ENCODE measurements at places on chromosomes 3 and 15.

- DNase-seq, result peak; percentile 4
Measured at GRCh38 chr15:89898614-89899294, 5.0 kb upstream of the AP3S2 start.

GRCh38 chr3:133996251-133996661 lies 33.5 kb downstream of the SLCO2A1 start:
- no peak for DNase-seq

DNA sequence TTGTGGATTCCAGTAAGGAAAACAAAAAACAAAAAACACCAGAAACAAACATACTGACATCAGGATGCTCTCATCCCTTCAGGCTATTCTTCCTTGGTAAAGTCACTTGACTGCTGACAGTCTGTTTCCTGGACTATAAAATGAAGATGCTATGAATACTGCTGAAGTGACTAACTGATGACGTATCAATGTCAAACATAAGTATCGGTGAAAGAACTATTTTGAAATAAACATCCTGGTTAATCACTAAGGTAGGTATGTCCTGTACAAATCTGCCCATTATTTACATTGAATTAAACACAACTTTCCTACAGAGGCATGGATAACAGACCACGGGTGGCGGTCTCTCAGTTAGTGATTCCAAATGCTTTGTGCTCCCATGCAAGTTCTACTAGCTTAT lies 45.9 kb downstream of the CHAC1 start:
- DNase-seq, result no peak

DNA sequence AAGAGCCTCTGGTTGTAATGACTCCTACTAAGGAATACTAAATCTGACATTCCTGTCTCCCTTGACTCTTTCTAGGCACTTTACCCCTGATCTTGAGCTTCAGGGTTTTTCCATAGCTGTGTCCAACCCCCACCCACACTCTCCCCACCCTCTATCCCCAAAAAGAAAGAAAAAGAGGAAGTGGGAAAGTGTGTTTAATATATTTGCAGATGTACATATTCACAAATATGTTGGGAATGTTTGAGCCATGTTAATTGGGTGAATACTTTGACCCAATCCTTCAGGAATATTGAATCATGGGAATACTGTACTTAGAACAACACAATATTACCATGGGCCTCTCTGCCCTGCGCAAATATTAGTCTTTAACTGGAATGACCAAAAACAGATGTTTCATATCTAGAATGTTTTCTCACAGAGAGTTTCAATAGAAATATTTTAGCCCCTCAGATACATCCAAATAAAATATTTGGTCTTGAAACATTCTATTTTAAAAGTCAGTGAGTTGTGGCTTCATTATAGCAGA lies 19.8 kb upstream of the PFN2 start:
- DNase-seq, result no peak

DNA sequence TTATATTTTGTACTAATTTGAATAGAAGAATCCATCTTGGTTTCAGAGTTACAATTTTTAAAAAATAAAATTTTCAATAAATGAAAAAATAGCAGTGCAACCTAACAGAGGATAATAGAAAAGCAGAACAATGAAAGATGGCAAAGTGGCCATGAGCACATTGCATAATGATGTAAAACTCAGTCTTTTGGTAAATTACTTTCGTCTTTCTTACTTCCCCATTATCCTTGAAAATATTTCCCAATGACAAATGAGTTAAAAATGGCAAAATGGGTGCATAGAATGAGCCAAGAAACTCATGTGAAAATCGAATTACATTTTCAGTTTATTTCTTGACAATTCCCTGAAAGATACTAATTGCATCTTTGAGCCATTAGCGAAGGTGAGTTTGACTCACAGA lies 236.4 kb downstream of the CDIN1 start:
- DNase-seq, result no peak

- no peak for DNase-seq
Measured at GRCh38 chr3:28951772-28952556, 328.9 kb upstream of the RBMS3 start.

- no peak for DNase-seq
Measured at GRCh38 chr3:65974509-65974908, 64.2 kb downstream of the MAGI1 start.

DNA sequence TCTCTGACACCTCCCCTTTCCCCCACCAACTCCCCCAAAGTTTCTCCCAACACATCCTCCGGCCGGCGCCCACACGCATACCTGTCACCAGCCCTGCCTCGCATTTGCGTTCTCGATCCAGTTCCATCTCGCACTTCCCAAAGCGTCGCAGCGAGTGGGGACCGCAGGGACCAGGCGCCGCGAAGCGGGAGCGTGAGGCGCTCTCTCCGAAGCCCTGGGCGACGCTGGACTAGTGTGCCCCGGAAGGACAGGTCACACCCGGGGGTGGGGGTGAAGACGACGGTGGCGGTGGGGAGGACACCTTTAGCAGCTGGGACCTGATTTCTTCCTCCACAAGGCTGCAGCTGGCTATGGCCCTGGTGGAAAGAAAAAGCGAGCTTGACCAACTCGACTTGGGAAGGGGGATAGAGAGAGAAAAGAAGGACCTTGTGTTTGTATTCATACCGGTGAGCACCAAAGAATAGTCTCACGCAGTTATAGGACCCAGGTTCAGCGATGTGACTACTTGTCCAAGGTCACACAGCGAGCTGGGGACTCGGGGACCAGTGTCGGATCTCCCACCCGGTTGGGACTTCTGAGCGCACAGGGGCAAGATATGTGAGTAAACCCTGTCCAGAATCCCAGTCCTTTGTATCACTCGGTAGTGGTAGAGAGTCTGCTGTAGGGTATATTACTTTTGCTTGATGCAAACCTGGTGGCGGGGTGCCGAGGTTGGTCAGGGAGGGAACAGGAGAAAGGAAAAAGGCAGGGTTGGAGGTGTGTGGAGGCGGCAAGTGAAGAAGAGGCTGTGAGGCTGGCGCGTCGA lies 607 bp upstream of the GHSR start:
- DNase-seq, result no peak

- DNase-seq, result no peak
Measured at GRCh38 chr3:52986938-52987337, 58.9 kb downstream of the SFMBT1 start.

DNA sequence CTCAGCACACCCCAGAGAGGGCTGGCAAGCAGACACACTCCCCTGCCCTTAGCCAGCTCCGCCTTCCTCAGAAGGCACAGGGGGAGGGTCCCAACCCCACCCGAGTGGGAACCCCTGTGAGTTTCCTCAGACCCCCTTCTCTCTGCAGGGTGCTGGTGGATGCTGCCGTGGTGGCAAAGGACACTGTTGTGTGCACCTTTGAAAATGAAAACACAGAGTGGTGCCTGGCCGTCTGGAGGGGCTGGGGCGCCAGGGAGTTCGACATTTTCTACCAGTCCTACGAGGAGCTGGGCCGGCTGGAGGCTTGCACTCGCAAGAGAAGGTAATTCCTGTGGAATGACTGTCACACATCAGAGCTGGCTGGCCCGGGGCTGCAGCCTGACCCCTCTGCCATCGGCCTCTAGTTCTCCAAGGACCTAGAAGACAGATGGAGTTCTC lies 149.4 kb downstream of the LRRK1 start:
- no peak for DNase-seq

DNA sequence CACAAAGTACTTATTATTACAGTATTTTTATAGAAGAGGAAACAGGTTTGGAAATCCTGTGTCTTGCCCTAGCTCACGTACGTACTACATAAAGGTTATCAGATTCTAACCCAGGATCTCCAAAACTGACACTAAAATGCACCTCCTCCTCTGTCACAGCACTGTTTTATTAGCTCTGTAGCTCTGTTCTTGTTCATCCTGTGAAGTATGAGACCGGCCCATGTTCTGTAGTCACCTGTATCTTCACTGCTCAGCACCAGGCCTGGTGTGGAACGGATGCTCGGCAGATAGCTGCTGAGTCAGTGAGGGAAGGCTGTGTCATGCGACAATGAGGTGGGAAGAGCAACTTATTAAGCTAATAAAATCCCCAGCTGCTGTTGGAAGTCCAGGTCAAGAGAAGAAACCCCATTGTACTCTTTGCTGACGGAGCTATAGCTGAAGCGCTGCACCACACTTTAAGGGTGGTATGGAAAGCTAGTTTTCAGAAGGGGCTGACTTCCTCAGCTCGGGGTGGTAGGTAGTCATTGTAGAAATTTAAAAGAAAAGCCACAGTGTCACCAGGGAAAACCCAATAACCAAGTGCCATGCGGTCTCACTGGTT lies 22.8 kb downstream of the BCL2A1 start:
- no peak for DNase-seq

- no peak for DNase-seq
Measured at GRCh38 chr15:70475921-70476320, 287.4 kb downstream of the UACA start.

GRCh38 chr3:160707187-160707794 lies 30.3 kb downstream of the ARL14 start:
- DNase-seq, result no peak

GRCh38 chr3:100637197-100637631 lies 27.8 kb downstream of the ADGRG7 start:
- peak; percentile 68 for DNase-seq

- DNase-seq, result no peak
Measured at GRCh38 chr3:159102001-159102400, 300.1 kb downstream of the MFSD1 start.

- DNase-seq, result no peak
Measured at GRCh38 chr3:145134738-145135137, 1026.2 kb downstream of the PLOD2 start.

- no peak for DNase-seq
Measured at GRCh38 chr3:120726791-120727190, 15.5 kb downstream of the RABL3 start.

DNA sequence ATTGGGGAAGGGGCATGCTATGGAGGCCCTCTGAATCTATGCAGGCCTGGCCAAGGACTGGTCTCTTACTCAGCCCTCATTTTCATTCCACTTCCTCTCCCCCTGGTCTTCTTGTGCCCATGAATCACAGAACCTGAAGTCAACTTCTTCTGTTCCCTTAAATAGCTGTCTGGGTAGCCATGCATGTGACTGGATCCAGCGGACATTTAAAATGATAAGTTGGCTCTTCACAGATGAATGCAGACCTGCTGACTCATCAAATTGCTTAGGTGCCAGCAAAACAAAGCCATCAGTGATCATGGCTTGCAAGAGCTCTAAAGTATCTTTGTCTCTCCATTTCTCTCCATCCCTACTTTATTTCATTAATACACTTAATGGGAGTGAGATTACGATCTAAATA lies 90.1 kb upstream of the CADPS start:
- no peak for DNase-seq

GRCh38 chr15:77944002-77944867 lies 133.3 kb downstream of the TBC1D2B start:
- DNase-seq, result peak; percentile 59

DNA sequence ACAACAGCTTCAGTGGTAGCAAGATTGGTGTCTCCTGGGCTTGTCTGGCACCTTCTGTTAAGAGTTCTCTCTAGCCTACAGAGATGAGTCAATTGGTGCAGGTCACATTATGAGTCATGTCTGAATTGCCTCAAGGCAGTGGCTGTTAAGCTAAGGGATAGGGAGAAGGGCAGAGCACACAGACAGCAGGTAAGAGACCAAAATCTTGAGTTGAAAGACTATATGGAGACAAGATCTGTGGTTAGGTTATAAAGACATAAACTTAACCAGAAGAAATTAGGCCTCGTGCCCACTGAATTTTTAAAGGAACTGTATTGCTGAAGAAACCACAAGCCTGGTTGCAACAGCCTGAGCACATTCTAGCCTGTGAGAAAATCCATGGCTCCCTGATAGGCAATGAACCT lies 19.2 kb upstream of the KPNA1 start:
- no peak for DNase-seq

DNA sequence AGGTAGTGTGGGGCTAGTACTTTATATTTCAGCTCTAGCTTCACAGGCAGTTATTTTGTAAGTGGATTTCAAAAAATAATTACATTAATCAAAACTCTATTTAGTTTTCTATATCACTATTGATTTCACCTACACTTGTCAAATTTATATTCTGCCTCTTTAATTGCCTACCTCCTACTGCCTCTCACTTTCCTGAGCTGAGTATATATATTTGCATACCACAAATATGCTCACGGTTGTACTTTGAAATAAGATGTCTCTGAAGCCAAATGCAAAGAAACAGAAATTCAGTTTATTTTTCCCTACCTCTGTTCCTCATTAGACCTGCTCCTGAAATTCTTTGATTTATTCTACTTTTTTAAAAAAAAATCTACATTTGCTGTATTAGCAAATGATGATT lies 309.3 kb upstream of the TGFBR2 start:
- no peak for DNase-seq

- no peak for DNase-seq
Measured at GRCh38 chr3:189845069-189845468, 213.9 kb downstream of the TP63 start.

GRCh38 chr3:67875338-67875737 lies 220.9 kb upstream of the SUCLG2 start:
- no peak for DNase-seq

GRCh38 chr15:70470556-70471191 lies 292.7 kb downstream of the UACA start:
- no peak for DNase-seq

DNA sequence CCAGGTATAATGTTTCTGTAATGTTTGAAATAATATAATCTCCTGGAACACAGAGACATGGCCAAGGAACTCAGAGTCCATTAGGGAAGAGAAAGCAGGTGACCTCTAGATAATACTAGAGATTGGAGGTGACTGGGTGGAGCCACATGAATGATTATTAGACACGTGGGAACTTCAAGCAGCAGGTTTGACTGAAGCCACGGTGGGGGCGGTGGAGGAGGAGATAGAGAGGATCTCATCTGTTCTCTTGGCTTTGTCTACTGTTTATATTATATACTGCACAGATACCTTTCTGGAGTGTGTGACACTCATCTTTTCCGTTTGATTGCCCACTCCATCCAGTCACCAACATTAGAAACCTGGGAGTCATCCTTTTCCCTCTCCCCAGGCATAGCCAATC lies 33.7 kb downstream of the KIF7 start:
- no peak for DNase-seq

DNA sequence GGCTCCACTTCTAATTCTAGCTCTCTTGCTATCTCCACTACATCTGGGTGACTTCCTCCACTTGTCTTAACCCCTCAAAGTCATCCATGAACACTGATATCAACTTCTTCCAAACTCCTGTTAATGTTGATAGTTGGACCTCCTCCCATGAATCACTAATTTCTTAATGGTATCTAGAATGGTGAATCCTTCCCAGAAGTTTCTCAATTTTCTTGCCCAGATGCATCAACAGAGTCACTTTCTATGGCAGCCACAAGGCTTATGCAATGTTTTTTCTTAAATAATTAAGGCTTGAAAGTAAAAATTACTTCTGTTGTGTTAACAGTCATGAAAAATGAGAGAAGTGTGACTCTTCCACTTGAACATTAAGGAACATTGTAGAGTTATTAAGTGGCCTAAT lies 164.3 kb downstream of the PCCB start:
- no peak for DNase-seq

- DNase-seq, result no peak
Measured at GRCh38 chr3:160837394-160837980, 81.5 kb downstream of the PPM1L start.

- peak; percentile 53 for DNase-seq
Measured at GRCh38 chr3:10370429-10370828, 49.5 kb upstream of the SEC13 start.

- no peak for DNase-seq
Measured at GRCh38 chr3:67567893-67568292, 86.5 kb downstream of the SUCLG2 start.

- DNase-seq, result no peak
Measured at GRCh38 chr3:189995129-189995528, 125.6 kb downstream of the P3H2 start.

- no peak for DNase-seq
Measured at GRCh38 chr3:68123231-68123630, 468.8 kb upstream of the SUCLG2 start.

GRCh38 chr3:195828762-195829161 lies 17.0 kb upstream of the MUC4 start:
- no peak for DNase-seq

Measured in caudate nucleus (tissue), 63 donors.